Stimulated activated CD4-positive, alpha-beta T cell treated with anti-CD3 and anti-CD28 coated beads, Interleukin-15, amount 100 ng/mL, for 1 hour (primary cell): ENCODE measurements at places on chromosomes 4 and X.

DNA sequence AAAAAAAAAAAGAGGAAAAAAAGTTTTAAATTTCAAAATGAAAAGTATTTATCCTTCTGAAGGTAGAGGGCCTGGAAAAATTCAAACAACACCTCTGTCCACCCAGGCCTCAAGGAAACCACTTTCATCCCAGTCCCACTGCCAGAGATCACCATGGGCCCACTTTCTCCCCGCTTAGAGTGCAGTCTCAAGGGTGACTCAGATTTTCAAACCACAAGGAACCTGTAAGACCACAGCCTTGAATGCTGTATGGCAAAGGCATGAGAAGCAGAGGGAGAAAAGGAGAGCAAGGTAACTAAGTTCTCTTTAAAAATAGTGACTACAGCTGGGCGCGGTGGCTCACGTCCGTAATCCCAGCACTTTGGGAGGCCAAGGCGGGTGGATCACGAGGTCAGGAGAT, 87.9 kb upstream of the PACRGL start:
- DNase-seq = no peak

DNA sequence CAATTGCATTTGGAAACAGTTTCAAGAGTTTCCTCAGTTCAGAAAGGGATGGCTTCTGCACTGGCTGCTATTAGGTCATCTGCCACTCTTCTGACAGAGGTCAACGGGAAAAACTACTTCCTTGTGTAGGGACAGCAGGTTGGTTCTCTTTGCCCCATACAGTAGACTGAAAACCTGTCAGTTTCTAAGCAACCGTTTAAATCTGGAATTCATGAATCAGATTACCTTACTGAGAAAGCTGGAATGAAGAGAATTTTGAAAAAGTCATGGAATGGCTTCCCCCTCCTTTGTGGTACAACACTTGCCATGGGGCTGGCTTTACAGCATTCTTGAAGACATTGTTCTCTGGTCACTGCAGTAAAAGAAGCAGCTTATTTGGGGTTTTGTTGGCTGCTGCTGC, 240.3 kb downstream of the IL1RAPL2 start:
- DNase-seq = no peak

DNA sequence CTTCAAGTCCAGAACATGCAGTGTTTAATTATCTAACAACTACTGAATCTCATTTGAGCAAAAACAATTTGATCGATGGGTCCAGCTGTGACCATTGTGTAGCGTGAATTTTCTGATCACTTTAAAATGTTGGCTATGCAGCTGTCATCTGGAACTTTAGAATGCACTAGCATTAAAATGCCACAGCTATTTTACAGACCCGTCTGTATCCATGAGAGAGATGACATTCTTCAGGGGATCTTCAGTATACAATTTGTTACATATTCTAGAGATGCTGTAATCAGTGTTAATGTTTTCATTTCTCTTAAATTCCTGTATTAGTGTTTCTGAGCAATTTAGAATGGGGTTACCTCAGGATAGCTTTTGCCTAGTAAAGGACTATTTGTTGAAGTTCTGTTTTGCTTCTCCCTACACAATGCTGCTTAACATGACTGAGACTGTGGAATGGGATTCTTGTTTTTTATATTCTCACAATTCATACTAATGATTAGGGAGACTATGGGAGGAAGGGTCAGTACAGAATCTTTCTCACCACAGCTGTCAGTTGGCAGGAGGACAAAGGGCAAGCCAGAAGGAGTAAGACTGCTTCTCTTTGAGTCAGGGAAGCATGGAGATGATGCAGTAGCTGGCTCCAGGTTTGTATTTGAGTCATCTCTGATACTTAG, 13.2 kb upstream of the CTSO start:
- DNase-seq = no peak

- no peak for DNase-seq
Observed at GRCh38 chrX:1327651-1328304, 8.8 kb upstream of the IL3RA start.

GRCh38 chr4:6393544-6394475, 78.6 kb downstream of the PPP2R2C start:
- DNase-seq = no peak

DNA sequence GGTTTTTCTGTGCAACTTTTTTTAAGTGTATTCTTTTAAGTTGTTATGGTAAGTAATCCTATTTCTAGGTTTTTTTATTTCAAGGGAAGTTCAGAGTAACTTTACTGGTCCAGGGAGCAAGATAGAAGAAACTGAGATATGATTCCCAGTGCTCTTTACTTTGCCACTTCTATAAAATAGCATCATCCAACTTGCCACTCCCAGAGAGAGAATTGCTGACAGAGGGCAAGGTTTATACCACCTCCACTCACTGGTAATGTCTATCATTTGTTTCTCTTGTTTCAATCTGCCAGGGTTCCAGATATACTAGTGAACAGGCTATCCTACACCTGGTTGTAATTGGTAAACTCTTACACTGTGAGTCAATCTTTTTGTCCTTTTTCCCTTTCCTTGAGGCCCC, 3.5 kb upstream of the CLCN3 start:
- no peak for DNase-seq

GRCh38 chrX:89033723-89034122, 286.7 kb downstream of the CPXCR1 start:
- no peak for DNase-seq
